Stimulated activated CD8-positive, alpha-beta memory T cell treated with anti-CD3 and anti-CD28 coated beads, Interleukin-12 subunit alpha, Interleukin-12 subunit beta, amount 100 ng/mL, for 4 hours (primary cell): ENCODE measurements at places on chromosomes 6 and 20.

DNA sequence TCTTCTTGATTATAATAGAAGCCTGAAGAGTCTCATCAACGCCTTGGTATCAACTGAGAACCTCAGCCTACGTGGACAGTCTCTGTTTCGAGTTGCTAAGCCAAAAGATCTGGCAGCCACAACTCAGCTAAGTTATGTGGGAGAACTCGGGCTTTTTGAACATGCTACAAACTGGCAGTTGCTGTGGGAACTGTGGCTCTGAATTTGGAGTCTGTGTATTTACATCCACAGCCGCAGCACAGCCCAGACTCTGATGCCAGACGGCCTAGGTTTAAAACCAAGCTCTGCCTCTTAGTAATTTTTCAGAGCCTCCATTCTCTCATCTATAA is 35.8 kb downstream of the RIPOR2 start:
- no peak for DNase-seq

GRCh38 chr6:25013246-25013645 is 77.5 kb upstream of the RIPOR2 start:
- no peak for DNase-seq

- DNase-seq = no peak
Measured at GRCh38 chr6:13165502-13166172, 162.7 kb downstream of the TBC1D7 start.

- DNase-seq = no peak
Measured at GRCh38 chr6:34324738-34325444, 67.6 kb downstream of the NUDT3 start.

GRCh38 chr6:130622142-130622541 is 205.1 kb upstream of the SMLR1 start:
- DNase-seq = no peak

DNA sequence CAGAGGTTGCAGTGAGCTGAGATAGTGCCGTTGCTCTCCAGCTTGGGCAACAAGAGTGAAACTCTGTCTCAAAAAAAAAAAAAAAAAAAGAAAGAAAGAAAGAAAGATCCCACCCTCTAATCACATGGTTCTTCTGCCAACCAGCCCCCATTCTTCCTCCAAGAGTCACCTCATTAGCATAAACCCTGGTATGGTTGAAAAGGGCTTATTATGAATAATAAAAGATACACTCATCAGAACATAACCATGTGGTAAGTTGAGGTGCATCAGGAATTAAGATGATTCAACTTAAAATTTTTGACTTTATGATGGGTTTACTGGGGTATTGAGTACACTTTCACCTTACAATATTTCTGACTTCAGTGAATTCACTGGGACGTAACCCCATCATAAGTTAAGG is 793 bp upstream of the TRIM40 start:
- no peak for DNase-seq

DNA sequence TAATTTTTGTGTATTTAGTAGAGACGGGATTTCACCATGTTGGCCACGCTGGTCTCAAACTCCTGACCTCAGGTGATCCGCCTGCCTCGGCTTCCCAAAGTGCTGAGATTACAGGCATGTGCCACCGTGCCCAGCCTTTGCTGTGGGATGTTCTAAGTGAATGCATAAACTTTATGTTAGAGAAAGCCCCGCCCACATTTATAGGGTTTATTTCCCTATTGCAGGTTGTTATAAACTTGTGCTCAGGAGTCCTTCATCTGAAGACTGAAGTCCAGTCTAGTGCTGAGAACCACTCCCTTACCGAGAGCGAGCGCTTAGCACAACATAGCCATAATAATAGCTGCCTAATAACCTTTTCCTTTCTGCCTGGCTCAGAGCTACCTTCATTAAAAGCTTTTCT is 75.4 kb upstream of the ZNF217 start:
- no peak for DNase-seq

DNA sequence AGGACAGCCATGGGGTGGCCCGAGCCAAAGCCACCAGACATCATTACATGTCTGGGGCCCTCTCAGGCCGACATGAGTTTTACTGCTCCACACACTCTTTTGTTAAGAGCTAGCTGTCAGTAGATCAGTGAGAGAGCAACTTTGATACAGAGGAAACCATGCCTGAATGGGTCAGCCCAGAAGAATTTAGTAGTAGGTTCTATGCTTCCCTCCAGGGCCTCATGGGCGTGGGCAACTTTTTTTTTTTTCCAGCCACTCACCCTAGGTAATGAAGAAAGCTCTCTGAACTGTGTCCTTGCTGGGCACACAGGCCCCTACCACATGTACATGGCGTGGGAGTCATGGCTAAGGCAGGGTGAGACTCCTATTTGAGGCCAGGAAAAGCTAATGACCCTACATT is 38.8 kb downstream of the HLA-F start:
- no peak for DNase-seq

- no peak for DNase-seq
Measured at GRCh38 chr6:141452354-141452686, 680.4 kb upstream of the GJE1 start.

DNA sequence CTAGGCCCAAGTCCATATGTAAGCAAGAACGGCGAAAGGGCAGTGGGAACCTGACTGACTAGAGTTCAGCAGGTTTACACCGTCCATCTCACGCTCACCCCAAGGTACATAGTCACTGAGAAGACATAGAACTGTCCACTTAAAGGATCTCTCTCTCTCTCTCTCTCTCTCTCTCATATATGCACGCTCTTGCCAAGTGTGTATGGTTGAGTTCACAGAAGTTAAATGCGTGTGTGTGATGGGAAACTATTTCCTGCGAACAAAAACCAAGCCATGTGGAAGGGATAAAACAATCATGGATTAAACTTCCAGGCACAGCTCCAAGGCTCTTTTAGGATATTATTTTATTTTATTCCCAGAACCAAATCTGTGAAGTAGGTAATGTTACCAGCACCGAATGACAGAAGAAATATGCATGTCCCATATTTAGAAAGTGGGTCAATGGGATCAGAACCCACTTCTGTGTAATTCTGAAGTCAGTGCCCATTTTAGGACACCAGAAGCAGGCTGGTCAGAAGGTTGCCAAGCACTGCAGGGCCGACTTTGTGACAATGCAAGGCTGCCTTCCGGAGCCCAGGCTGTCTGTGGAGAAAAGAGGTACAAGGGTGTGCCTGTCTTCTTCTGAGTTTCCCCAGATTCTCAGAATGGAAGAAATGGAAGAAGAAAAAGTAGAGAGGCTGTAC is 49.2 kb upstream of the MAP7 start:
- DNase-seq = no peak

GRCh38 chr6:133707456-133707855 is 181.5 kb upstream of the TCF21 start:
- DNase-seq = no peak
